Cortex of kidney (tissue), 1 donor: ENCODE measurements at places on chromosomes 12 and 14.

- no peak for DNase-seq
Observed at GRCh38 chr12:23662966-23663365, 286.5 kb downstream of the SOX5 start.

GRCh38 chr12:25552681-25553080, 402 bp downstream of the LMNTD1 start:
- no peak for DNase-seq

DNA sequence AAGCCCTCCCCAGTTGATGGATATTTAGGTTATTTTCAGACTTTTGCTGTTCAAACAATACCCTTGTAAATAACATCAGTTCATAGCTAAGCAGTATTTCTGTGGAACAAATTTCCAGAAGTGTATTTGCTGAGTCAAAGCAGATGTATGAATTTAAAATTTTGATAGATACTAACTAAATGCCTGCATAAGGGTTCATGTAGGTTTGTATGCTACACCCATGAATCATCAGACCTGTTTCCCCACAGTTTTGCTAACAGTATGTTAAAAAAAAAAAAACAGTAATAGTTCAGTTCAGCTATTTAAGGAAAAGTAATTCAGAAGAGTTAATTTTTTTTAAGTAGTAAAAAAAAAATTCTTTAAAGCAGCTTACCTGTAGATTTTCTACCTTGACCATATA, 236.1 kb upstream of the DIO2 start:
- no peak for DNase-seq

- no peak for DNase-seq
Observed at GRCh38 chr12:127363392-127363791, 903.6 kb upstream of the TMEM132C start.

DNA sequence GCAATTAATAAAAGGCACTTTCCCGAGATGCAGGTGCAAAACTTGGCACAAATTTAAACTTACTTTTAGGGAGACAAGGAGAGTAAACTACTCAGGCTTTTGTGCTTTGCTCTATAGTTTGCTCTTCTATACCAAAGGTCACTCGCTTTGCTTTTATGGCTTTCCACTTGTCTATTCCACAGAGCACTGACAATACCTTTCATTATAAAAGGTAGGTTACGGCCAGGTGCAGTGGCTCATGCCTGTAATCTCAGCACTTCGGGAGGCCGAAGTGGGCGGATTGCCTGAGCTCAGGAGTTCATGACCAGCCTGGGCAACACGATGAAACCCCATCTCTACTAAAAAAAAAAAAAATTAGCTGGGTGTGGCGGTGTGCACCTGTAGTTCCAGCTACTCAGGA, 32.9 kb downstream of the ALKBH1 start:
- no peak for DNase-seq

GRCh38 chr14:85644211-85644610, 114.3 kb downstream of the FLRT2 start:
- DNase-seq: no peak

- DNase-seq: no peak
Observed at GRCh38 chr12:104297477-104298113, 5.9 kb upstream of the EID3 start.

DNA sequence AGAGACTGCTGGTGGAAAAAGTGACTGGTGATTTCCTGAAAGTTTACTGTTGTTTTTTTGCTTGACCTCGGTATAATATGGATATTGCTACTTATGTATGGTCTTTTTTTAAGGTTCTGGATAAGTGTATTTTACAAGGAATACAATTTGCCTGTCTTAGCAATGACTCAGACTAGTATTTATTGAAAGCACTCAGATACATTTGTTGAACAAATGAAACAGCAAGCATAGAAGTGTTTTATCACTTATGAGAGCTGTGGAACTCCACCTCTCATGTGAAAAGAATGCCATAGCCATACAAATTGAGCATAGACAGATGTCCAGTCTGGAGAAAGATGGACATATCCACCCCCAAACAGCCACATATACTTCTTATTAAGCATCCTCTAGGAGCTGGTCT, 340.4 kb upstream of the FBXO33 start:
- no peak for DNase-seq

- no peak for DNase-seq
Observed at GRCh38 chr14:20782280-20782890, 1.3 kb downstream of the RNASE6 start.

GRCh38 chr12:51361161-51362016, 14.9 kb upstream of the CELA1 start:
- no peak for DNase-seq

DNA sequence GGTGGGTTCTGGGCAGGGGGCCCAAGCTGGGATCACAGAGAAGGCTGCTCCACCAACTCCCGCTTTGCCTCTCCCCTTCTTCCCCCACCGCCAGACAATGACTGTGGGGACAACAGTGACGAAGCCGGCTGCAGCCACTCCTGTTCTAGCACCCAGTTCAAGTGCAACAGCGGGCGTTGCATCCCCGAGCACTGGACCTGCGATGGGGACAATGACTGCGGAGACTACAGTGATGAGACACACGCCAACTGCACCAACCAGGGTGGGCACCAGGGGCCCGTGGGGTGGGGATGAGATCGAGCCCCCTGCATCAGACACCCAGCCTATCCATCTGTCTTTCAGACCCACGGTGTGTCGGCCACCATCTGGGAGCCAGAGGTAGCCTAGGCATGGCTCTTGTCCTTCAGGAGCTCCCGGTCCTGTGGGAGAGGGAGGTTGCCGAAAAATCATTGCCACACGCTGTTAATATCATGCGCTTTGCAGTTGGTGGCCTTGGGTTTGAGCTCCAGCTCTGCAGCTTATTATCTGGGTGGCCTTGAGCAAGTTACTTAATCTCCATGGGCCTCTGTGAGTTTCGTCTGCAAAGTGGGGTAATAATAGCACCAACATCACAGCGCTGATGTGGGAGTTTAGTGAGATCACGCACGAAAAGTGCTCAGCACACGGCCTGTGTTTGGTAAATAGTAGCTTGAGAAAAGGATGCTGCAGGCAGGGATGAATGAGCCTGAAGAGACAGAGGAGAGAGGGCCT, 21.8 kb upstream of the LRP1-AS start:
- no peak for DNase-seq

GRCh38 chr12:122876731-122877130, 19.2 kb downstream of the VPS37B start:
- DNase-seq: no peak

- no peak for DNase-seq
Observed at GRCh38 chr12:102955926-102956737, 1.3 kb upstream of the ASCL1 start.

DNA sequence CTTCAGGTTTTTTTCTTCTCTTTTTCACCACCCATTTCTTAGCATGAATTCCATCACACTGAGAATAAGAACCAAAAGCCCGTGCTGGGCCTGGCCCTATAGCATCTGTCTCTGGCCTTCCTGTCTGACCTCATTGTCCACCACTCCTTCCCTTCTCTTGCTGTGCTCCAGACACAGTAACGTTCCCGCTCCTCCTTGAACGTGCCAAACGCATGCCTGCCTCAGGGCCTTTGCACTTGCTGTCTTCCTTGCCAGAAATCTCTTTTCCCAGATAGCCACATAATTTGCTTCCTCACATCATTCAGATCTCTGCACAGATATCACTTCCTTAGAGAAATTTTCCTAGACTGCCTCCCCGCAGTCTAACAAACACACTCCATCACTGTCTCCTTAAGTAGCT, 119.6 kb upstream of the CPSF6 start:
- DNase-seq: no peak

- DNase-seq: no peak
Observed at GRCh38 chr14:97457575-97458085, 660.4 kb downstream of the VRK1 start.

- DNase-seq: no peak
Observed at GRCh38 chr14:27863166-27863565, 903.4 kb upstream of the FOXG1 start.

DNA sequence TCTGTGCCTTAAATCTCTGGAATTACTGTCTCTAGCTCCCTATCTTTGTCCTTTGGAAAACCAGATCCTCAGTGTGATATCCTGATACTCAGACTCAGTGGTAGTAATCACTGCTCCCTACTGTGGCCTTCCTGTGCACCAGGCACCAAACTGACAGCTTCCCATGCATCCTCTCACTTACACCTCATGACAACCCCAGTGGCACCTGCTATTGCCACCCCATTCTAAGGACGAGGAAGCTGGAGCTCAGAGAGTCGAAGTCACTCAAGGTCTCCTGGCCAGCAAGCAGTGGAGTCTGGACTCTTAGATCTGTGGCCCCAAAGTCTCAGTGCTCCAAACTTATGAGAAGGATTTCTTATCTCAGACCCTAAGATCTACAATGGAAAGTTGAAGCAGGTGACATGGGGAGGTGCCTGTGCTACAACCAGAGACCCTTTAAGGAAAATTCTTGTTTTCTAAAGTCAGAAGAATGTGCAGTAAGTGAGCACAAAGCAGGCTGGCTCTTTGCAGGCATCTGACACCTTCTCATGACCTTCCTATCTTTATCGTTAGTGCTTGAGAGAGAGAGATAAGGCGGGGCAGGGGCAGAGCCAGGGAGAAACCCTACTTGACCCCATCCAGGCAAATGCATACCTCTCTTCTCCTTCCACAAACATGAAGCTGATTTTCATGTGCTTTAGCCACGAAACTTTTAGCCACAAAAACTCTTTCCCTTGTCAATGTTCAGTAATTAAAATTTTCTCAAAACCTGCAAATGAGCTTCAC, 47.1 kb downstream of the CCDC60 start:
- DNase-seq: no peak

DNA sequence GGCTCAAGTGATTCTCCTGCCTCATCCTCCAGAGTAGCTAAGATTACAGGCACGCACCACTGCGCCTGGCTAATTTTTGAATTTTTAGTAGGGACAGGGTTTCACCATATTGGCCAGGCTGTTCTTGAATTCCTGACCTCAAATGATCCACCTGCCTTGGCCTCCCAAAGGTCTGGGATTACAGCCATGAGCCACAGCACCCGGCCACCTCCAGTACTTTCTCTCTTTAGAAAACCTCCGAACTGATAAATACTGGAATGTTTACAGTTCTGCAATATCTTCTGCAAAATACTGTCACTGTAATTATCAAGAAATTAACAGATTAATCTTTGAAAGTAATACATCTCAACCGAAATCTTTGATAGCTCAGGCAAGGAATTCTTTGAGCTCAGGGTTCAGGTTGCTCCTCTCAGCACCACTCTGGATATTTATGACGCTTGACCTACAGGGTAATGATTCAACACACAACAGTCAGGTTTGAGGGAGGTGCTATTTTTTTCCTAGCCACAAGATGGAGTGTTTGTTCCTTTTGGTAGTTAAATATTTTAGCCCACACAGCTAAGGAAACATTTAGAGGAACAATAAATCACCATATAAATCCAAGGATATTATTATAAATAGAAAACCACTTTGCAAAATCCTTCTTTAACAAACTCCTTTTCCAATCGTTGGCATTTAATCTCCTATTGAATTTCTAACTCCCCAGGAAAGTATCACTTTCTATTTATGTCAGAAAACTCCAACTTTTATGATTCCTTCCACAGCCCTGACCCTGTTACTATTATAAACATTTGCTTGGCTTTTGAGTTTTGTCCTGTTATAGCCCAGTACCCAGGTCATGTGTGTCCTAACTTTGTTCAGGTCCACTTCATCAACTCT, 48.6 kb upstream of the GTF2A1 start:
- no peak for DNase-seq

- no peak for DNase-seq
Observed at GRCh38 chr12:53233671-53234121, 1.7 kb upstream of the RARG start.

DNA sequence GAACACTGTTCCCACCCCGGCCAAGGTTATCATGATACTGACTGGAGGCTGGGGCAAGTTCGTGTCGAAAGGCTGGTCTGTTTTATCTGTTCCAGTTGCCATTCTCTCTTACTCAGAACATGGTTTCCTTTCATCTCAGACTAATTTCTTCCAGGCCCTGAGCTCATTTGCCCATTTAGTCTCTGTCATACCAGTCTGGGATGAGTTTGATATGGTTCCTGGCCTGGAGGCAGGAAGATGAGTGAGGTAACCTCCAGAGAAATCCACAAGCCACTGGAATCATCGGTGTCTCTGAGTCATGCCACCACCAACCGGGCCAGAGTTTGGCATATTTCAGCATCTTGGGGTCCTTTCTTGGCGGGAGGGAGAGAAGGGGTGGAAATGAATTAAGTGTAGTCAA, 114.7 kb downstream of the NTF3 start:
- DNase-seq: no peak

DNA sequence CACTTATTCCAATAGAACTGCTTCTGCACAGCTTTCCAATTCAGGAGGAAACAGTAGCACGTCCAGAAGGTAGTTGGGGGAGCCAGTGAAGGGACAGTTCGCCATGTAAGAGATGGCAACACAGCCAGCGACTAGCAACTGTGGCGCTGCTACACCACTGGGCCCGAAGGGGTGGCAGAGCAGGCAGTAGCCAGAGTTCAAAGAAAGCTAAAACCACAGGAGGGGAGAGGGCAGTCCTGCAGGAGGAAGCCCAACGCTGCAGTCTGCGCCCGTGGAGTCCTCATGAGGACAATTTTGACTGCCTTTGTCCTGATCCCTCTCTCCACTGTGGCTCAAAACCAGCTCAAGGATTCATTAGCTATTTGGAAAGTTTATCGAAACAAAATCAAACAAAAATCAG, 591.2 kb downstream of the VRK1 start:
- DNase-seq: no peak

DNA sequence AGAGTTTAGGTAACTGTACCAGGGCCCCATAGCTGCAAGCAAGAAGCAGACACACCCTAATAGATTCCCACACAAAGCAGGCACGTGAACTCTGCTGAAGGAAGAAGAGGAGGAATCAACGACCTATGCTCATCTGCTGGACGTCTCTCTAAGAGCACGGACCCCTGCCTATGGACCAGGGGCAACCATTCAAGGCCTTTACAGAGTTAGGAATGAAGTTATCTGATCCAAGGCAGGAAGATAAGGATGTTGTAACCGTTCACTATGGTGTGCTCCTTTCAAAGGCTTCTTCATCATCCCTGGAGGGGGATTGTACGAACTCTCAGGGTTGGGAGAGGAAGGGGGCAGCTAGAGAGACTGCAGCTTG, 141.6 kb upstream of the PARP11 start:
- no peak for DNase-seq

GRCh38 chr12:113899561-113900471, 66.3 kb downstream of the RBM19 start:
- no peak for DNase-seq

GRCh38 chr12:111429828-111430432, 24.2 kb downstream of the SH2B3 start:
- DNase-seq: no peak
